Posterior vena cava (tissue), 2 donors: ENCODE measurements at places on chromosomes 12 and 14. TPM values are rescaled to one million over a fixed set of nuclear protein-coding genes. Genes with fewer than 3 reads are reported as not detected.

GRCh38 chr12:49058366-49059044 lies 2.1 kb downstream of the KMT2D start:
- peak; percentile 68 for DNase-seq

DNA sequence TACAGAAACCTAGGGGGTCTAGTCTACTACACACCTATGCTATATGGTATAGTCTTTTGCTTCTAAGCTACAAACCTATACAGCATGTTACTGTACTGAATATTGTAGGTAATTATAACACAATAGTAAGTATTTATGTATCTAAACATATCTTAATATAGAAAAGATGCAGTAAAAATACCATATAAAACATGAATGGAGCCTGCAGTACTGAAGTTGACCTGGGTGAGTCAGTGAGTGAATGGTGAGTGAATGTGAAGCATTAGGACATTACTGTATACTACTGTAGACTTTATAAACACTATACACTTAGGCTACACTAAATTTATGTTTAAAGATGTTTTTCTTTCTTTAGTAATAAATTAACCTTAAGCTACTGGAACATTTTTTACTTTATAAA lies 13.1 kb upstream of the ABCD2 start:
- DNase-seq: no peak

GRCh38 chr12:54258201-54258681 lies 21.7 kb downstream of the CBX5 start:
- no peak for DNase-seq

DNA sequence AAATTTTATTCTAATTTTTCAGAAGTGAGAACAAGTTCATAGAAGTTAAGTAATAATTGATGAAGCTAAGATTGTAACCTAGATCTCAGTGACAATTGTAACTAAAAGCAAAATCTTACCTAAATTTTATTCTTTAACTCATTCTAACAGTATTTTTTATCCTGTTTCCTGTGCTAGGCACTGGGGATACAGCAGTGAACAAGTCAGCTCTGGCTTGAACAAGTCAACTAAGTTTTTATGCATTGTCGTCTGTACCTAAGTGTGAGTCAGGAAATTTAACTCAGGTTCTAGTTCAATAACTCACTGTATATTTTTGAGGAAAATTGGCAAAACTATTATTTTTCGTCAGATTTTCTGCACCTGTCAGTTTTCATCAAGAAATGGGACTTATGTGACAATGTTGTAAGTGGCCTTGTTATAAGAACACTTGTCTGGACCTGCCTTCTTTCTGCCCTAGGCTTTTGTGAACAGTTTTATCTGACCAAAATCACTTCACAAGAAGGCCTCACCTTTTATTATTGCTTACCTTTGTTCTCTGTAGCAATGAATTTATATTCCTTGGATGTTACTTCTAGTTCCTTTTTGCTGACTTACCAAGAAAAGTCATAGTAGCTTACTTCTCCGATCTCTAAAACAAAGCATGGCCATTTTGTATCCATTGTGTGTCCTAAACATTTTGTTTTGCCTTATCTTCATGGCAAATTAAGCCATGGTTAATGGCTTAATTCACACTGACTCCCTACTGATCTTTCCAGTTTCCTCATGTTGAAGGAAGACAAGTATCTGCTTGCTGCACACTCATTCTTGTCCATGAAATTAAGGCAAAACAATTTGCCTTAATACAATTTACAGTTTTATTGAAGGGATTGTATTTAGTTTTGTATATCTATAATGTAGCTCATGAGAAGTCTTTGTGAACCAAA lies 2.7 kb downstream of the TMTC3 start:
- DNase-seq: no peak

DNA sequence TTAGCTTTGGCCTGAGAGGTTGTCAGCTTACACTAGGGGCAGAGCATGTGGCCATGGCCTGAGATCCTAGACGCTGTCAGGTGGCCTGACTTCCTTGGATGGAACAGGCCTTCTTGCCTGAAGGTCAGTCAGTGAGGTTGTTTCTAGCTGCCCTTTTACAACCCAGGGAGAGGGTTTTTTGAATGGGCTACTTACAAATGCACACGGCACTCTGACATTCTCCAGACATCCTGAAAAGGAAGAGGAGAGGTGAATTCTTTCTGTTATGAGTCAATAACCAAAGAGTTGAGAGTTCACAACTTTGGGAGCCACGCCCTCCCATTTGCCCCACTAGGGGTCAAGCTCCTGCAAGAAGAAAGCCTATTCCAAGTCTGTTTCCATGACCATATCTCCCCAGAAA lies 7.8 kb downstream of the KRT76 start:
- no peak for DNase-seq

DNA sequence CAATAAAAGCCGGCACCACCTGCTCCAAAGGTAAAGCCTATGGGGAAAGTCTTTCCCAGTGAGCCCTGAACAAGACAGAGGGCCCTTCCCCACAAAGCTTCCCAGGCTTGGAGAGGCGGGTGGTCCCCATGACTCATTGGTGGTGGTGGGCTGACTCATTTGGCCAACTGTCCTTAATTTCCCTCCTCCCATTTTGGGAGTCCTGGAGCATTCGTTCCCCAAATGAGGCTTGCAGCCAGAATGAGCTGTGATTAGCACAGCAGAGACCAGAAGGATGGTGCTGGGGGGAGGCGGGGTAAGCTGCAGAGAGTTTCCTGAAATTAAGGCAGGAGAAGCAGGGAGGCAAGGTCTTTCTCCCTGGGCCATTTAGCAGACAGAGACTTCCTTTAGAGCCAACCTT lies 241.7 kb downstream of the DPF3 start:
- DNase-seq: no peak

- peak; percentile 38 for DNase-seq
These were observed 6.2 kb downstream of the ISCU start for GRCh38 chr12:108568338-108569154.

DNA sequence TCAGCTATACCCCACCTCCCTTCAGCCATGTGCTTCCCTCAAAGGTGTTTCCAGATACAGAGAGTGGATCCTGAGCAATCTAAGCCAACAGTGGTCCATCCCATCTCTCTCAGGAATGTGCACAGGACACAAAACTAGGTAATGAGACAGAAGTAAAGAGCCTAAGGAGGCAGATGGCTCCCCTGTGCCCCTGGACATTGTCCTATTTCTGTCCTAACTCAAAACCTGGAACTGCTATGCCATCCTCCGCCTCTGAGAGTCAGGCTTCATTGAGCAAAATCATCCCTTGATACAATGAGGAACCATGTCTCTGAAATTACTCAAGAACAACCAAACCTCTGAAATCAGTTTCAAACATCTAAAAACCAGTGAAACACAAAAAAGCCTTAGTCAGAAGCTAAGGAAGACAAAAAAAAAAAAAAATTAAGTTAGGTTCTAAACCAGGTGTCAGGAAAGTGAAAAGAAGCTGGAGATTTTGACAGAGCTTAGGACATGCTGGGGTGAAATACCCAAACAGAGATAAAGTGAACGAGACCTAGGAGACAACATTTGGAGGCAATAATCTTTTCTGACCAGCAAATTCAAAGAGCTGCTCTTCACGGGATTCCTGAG lies 200.3 kb upstream of the PLEKHG7 start:
- DNase-seq: no peak

DNA sequence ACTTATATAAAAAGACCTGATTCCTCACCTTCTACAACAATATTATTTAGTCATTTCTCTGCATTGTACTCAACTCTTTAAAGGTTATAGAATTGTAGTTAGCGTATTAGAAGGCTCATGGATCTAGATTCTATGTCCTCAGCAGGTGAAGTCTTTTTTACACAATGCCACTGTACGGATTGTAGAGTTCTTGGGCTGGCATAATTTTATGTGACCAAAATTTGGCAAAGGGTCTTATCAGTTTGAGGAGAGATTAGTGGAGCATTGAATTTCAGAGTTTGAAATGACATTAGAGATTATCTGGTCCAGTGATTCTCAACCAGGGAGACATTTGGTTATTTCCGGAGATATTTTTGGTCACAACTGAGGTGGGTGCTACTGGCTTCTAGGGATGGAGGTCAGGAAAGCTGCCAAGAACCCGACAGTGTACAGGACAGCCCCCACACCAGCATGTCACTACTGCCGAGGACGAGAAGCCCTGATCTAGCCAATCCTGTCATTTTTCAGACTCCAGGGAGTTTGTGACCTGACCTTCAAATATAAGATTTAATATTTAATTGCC lies 63.9 kb downstream of the BICD1 start:
- no peak for DNase-seq

DNA sequence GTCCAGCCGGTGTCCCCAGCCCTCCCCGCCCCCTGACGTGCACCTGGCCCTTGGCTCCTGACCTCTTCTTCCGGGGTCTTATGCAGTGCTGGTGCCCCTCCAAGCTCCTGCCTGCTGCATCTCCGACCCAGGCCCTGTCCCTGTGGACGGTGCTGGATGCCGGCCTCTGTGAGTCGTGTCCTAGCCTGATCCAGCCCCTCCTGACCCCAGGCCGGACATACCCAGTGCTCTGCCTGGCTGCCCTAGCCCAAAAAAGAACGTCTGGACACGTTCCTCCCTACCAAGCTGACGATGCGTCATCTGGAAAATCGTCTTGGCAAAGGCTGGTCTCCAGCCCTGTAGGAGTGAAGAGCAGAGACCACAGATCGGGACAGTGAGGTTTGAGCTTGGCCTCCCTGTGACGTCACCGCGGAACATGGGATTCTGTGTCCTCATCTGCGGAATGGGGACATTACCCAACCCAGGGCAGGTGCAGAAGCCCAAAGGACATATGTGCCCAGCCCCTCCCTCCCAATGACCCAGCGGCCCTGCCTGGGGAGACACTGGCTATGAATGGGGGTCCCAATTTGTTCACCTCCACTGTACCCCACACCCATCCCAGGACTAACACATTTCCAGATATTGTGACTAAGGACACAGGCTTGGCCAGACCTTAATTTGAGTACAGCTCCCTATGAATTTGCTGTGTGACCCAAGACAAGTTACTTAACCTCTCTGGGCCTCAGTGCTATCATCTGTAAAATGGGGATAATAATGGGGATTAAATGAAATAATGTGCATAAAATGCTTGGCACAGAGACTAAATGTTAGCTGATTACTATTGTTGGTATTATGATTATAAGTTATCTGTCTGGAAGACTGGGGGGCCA lies 51.0 kb upstream of the BCL11B start:
- DNase-seq: peak; percentile 76

DNA sequence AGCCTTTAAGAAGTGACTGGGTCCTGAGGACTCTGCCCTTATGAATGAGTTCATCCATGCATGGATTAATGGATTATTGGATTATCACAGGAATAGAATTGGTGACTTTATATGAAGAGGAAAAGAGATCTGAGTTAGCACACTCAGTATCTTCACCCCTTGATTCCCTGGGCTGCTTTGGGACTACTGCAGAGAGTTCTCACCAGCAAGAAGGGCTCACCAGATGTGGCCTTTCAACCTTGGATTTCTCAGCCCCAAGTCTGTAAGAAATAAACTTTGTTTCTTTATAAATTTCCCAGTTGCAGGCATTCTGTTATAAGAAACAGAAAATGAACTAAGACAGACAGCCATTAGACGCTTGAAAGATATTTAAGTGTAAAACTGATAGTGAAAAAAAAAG lies 509.2 kb downstream of the FLRT2 start:
- DNase-seq: no peak

DNA sequence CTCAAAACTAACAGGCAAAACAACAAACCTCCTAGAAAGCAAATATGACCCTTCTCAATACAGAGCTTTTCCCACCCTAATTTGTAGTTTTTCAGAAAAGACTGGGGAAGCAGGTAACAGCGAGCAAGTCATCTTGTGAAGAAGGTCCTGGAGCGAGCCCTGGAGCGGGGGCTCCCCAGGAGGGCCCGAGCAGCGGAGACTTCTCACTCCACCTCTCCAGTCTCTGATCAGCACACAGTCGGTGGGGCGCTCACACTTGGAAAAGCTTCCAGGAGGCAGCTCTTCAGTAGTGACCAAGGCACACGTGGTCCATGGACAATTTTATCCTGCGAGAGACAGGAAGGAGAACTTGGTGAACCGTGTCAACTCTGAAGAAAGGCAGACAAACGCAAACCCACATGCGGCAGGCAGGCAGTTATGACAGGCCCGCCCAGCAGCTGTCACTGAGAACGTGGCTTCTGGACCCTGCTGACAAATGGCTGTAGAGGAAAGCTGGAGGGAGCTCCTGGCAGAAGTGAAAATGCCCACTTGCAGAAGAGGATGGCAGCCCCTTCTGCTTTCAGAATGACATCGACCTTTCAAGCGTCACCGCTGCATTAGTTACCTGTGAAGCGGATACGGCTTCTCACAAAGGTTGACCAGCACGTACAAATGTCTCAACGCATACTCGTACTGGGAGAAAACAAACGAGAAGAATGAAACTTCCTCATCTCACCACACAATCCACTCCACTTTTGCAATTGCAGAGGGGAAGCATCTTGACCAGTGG lies 44.2 kb downstream of the LGMN start:
- no peak for DNase-seq

- peak; percentile 97 for DNase-seq
These were observed 157.9 kb upstream of the PARP11 start for GRCh38 chr12:4030929-4031702.

DNA sequence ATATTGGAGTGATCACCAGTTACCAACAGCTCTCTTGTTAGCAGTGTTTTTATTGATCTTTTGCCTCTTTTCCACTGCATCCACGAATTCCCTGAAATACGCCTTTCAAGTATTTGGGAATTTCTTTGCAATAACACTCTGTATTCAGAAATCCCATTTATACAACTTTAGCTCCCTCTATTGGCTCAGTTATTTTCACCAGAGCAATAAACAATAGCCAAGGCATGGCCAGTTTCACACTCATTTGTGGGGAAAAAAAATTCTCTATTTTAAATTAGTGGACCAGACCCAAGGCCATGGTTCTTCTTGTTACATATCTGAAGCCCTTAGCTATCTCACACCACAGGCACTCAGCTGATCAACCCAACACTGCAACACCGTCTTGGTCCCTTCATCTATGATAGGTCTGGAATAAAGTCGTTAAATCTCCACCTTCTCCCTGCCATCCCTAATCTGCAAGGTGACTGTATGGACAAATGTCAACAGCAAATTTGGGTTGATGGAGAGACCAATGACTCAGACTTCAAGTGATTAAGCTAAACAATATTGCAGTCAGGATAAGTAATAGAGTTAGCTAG lies 92.4 kb upstream of the TMEM260 start:
- no peak for DNase-seq

DNA sequence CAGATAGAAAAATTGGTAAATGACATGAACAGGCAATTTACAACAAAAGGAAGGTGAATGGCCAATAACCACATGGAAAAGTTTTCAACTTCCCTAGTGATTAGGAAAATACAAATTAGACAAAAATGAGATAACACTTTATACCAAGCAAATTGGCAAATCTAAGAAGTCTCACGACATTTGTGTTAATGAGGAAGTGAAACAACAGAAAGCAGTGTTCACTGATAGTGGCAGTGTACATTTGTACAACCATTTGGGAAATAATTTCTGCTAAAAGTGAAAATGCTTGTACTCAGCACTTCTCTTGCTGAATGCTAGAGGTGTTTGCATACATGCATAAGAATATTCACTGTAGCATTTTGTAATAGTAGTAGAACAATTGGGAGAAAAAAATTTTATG lies 126.6 kb downstream of the LLPH start:
- DNase-seq: no peak

The AQP2 gene
- total RNA-seq: 0.33 TPM

The UBR7 gene
- total RNA-seq: 18.7 TPM

The TMEM253 gene
- total RNA-seq: not detected

The PSMC1 gene
- 90.8 TPM for total RNA-seq

The NOVA1 gene
- total RNA-seq: 12.1 TPM

The DNAJC22 gene
- total RNA-seq: 0.05 TPM

The RNF212B gene
- not detected for total RNA-seq

The SSTR1 gene
- total RNA-seq: 1.5 TPM
